ENCODE measurements at places on chromosomes 6 and 20.
A peak's percentile ranks its signal among the peaks of the same experiment; 100 is the strongest.

DNA sequence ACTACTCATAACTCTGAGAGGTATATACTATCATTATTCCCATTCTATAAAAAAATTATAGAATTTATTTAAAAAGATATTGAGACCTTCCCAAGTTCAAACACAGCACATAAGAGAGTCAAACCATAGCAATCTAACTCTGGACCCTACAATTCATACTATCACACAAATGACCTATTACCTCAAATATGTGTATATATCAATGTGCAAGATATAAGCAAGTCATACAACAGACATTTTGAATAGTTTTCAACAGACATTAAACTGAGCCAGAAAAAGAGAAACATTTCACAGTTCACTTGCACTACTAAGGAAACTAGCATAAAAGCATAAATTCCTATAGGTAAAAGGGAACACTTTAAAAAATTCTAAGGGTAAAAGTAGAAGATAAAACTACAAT, 11.7 kb downstream of the PHIP start:
- no peak for DNase-seq

GRCh38 chr6:16676376-16676775, 84.9 kb downstream of the ATXN1 start:
- DNase-seq, result no peak

- no peak for DNase-seq
Measured at GRCh38 chr6:19311786-19312185, 525.4 kb upstream of the ID4 start.

DNA sequence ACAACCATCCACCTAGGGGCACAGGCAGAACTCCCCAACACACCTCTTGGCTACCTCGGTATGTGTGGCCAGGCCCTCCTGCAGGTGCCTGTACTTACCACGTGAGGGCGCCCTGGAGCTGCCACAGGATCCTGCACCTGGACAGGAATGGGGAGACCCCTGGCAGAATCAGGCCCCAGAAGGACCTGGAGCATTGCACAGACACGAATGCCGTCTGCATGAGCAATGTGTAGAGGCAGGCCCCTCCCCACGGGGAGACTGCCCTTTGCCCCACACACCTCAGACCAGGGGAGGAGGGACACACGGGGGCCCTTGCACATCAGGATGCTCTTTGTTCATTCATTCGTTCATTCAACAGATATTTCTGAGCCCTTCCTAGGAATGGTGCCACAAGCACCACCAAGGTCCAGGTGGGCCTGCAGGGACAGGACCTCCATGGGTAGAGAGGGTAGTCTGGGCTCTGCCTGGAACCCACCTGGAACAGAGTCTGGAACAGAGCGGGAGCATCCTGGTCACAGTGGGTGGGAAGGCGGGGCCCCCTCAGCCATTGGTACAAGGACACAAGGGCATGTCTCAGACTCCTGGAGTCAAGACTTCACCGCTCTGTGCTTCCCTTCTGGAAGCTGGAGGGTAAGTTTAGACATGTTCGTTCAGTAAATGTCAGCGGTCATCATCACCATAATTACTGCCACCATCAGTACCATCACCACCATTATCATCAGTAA, 32.3 kb downstream of the YTHDF1 start:
- DNase-seq, result no peak

DNA sequence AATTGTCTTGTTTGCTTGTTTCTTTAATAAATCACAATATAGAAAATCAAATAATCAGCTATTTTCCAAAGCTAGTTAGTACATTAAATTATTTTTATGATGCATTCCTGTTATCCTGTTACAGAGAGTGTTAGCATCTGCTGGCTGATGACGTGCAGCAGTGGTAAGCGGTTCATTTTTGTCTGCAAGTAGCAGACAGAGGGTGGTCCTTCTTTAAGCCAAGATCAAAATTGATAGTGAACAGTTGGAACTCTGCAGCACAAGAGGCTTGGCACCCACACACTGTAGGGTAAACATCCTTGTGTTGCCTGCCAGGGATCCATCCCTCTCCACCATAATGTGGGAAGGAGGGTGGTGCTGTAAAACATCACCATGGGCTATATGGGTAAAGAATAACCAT, 158.3 kb downstream of the FRK start:
- DNase-seq, result no peak

DNA sequence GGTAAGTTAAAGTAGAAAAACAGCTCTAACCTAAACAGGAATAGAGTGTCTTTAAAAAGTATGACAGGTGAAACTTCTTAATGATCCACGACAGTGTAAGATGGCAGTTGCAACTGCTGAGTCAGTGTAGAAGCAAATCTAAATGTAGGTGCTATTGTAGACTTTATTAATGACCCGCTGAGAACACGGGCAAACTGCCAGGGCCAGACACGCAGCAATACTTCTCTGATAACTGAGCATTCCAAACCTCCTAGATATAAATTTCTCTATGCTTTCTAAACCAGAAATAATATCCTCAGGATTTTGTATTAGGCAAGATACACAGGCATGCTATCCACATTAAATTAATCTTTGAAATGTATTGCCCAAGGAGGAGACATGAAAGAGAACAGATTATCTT, 1076.4 kb downstream of the HACE1 start:
- no peak for DNase-seq

- no peak for DNase-seq
Measured at GRCh38 chr6:151475653-151476523, 17.9 kb upstream of the CCDC170 start.

DNA sequence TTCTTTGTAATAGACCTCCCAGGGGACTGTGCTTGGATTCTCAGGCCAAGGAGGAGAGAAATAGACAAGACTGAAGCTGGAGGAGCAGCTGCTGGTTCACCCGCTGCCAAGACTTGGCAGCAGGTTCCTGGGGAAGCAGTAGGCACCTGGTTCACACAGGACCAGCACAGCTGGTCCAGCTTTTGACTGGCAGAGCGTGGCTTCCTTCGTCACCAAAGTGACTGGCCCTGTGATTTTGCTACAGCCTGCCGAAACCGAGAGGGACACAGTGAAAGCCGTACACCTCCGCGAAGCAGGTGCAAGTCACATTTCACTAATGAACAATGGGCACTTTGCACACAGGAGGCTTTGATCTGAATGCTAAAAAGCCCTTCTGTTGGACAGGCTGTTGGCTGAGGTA, 199.0 kb downstream of the RNF144B start:
- no peak for DNase-seq

- DNase-seq, result no peak
Measured at GRCh38 chr6:104699593-104700329, 160.0 kb downstream of the HACE1 start.

GRCh38 chr6:73586416-73586974, 65.7 kb upstream of the EEF1A1 start:
- DNase-seq, result no peak

GRCh38 chr6:106448000-106448426, 87.5 kb downstream of the CRYBG1 start:
- DNase-seq, result no peak

DNA sequence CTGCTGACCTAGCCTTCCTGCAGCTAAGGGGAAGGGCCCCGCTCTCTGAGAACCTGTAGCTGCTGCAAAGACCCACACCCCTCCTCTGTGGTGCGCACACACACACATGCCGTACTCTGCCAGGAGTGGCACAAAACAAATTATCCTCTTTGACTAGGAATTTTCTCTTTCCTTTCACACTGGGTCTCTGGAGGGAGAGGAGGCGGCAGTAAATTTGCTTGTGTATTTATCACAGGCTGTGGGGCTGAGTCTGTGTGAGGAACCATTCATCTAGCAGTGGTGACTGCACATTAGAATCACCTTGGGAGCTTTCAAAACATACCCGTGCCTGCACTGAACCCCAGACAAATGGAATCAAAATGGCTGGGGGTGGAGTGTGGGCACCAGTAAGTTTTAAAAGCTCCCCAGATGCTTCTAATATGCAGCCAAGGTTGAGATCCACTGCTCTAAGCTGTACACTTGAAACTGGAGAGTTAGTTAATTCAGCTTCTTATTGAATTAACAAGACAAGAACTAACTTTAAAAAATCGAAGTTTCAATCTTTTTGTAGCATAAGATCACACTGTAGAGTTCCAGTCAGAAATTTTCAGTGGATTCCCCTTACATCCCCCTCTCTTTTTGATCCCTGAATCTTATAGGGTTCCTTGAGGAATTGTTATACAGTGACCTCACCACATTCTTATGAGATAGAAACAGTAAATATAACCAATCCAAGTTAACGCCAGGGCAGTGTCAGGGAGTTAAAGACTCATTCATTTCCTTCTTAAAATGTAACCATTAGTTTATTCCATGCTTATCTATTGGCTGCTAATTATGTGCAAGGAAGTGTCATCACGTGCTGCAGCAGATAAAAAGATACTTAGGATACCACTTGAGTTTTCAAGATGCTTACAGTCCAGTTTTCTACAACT, 29.8 kb upstream of the GMDS start:
- DNase-seq, result no peak

- DNase-seq, result peak; percentile 98
Measured at GRCh38 chr20:59972037-59972801, 14.0 kb downstream of the CDH26 start.

DNA sequence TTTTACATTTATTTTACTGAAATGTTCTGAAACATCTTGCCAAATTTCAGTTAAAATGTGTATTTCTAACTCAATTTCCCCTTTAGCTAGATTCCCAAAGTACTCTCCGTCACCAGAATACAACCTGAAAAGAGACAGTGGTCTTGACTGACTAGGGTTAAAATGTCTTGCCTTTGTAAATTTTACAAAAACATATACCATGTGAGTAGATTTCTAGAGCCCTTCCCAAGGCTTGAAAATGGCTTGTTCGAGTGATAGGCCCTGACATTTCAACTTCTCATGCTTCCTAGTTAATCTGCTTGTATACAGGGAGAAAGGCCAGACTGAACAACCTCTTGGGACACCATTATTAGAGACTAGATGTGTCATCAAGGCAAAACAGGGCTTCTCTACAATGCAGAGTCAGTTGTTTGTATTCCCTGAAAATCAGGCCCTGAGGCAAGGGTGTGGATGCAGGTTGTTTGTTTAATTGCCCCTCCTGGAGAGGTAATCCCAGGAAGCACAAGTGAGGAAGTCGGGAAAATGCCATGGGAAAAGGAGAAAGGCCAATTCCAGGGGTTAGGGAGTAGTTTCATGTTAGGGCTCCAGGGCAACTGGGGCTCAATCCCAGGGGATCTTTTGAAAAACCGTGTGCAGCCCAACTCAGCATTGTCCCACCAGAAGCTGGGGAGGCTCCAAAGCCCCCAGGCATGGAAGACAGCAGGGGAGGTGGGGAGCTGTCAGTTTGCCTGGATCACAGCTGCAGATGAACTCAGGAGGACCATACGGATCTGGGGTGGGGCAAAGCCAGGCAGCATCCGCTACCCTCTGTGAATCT, 11.6 kb upstream of the TFB1M start:
- no peak for DNase-seq

DNA sequence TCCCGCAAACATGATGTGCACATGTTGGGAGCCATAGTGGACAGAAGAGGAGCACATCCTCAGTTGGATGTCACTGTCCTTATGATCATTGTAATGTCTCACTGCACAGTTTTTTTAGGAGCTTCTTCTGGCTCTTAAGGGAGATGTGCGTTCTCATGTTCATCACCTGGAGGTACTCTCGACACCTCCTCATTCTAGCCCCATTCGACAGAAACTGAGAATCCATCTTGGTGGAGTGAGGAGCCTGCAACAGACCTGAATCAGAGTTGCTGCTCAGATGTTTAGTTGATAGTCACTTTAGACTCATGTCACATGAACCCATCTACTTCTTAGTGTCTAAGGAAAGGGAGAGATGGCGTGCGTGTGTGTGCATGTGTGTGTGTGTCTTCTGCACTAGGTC, 2.3 kb upstream of the BMP6 start:
- no peak for DNase-seq

DNA sequence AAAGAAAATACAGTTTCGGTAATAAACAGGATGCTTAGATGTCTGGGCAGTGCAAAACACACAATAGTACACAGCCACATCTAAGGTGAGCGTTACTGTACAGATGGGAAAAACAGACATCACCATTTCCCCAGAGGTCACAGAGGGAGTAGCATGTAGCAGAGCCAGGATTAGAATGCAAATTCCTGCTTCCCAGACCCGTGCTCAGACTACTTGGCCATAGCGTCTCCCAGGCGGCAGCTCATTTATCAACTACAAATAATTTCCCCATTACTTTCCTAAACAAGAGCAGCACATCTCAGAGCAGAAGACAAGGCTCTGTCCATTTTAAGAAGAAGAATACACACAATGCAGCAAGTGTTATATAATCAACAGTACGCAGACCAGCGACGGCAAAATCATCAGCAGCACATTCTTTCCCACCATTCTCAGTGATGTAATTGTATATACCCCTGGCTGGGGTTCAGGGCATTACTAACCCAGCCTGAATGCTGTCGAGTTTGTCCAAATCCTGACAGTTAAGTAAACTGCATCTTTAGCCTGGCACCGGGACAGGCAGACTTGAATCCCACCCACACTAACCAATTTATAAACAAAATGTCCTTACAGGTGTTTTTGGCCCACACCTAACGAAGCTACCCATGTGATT, 61.9 kb downstream of the CNKSR3 start:
- no peak for DNase-seq

DNA sequence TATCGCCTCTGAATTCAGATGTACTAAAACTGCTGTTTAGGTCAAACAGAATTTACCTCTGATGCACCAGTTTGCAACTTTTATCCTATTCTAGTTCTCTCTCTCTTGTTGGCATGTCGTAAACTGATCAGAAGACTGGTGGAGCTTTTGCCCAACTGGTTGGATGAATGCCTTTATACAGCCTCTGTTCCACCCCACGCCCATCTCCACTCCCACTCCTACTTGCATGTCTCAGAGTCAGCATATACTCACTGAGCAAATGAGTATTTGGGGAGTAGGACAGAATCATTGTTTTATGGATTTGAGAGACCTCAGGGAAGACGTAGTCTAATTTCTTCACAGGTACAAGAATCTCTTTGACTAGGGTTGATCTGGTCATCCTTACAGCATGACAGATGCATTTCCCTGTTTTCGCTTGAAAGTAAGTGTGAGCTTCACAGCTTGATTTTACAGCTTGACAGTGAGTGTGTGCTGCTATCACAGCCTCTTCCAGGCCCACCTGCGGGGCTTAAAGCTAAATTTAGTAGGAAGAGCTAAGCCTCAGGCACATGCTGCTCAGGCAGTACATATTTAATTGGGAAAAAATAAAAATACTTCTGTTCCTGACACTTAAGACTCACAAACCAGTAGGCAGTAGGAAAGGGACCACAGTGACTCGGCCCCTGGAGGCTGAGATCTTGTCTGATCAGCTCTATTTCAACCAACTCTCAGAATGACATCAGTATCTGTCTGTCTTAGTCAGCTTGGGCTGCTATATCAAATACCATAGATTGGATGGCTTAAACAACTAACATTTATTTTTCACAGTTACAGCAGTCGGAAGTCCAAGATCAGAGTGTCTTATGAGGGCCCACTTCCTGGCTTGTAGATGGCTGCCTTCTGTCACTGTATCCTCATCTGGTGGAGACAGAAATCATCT, 30.4 kb downstream of the TRMT6 start:
- peak; percentile 46 for DNase-seq

- DNase-seq, result no peak
Measured at GRCh38 chr6:72825315-72825911, 203.5 kb downstream of the KCNQ5 start.

DNA sequence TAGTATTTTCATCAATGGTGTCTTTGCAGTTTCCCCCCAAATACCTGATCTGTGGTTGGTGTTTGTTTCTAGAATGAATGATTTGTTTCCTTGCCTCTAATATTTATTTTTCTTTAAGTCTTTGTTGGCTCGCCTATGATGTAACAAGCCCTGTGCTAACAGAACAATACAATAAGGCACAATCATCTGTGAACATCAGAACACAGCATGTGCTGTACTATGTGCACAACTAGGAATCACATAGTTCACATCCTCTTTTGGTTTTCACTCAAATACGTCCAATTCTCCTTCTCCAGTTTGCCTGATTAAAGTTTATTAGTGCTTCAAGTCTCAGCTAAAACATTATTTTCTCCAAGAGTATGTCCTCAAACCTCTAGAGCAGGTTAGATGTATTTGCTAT, 613.1 kb downstream of the EPHA7 start:
- DNase-seq, result no peak
